ENCODE measurements at places on chromosomes 7 and 10. TPM values are rescaled to one million over a fixed set of nuclear protein-coding genes. Genes with fewer than 3 reads are reported as not detected.

DNA sequence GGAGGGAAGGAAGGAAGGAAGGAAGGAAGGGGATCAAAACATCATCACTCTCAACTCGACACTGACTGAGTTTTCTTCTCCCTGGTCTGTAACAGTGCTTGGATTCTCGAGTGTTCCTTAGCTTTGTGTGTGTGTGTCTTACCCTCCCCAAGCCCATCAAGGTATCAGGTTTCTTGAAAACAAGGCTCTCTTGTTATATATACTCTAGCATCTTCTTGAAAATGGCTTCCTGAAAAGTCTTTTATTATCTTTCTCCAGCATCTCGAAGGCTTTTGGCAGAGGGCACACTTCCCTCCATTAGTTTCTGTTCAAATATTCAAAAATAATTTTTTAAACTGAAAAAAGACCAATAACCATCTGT is 13.4 kb downstream of the SERPINE1 start:
- DNase-seq, result no peak

H2BK1 gene
- total RNA-seq, result not detected

- DNase-seq, result no peak
Measured at GRCh38 chr7:29906200-29907022, 83.2 kb downstream of the SCRN1 start.

COL26A1 gene
- total RNA-seq, result not detected

DNA sequence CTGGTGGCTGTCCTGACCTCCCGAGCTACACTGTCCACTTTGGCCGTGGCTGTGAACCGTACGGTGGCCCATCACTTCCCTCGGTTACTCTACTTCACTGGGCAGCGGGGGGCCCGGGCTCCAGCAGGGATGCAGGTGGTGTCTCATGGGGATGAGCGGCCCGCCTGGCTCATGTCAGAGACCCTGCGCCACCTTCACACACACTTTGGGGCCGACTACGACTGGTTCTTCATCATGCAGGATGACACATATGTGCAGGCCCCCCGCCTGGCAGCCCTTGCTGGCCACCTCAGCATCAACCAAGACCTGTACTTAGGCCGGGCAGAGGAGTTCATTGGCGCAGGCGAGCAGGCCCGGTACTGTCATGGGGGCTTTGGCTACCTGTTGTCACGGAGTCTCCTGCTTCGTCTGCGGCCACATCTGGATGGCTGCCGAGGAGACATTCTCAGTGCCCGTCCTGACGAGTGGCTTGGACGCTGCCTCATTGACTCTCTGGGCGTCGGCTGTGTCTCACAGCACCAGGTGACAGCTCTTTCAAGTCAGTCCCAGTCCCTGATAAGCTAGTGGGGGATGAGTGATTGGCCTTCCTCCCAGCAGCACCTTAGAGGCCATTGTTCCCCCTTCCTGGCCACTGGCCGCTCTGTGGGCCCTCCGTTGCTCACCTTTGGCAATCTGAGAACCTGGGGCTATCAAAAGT is 3.0 kb downstream of the CHPF2 start:
- no peak for DNase-seq

GRCh38 chr7:975702-976473 is 539 bp upstream of the COX19 start:
- DNase-seq, result no peak

- DNase-seq, result no peak
Measured at GRCh38 chr7:74058486-74058885, 25.1 kb upstream of the LIMK1 start.
